Memory B cell (primary cell): ENCODE measurements at places on chromosomes 6 and 20.

DNA sequence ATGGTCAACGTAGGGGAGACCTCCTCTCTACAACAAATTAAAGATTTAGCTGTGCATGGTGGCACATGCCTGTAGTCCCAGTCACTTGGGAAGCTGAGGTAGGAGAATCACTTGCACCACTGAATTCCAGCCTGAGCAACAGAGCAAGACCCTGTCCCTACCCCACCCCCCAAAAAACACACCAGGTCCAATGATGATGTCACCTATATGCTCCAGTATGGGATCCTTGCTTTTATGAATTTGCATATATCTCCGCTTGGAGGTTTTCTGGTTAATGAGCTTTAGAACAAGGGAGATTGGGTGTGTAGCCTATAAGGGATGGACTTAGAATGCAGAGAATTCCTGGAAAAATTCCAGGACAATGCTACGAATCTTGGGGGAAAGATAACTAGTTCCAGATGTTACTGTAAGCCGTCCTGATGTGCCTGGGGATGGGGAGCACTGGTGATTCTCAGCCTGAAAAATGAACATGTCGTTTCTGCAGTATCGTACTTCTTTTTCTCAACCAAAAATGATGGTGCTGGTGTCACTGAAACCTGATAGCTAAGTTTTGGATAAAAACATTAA is 61.1 kb downstream of the ZBTB2 start:
- H3K4me3 ChIP-seq = no peak overlapping the region
- DNase-seq = no peak
- H3K27ac ChIP-seq = no peak overlapping the region
- no peaks in the 10 kb centered on the region for H3K36me3 ChIP-seq
- peaks cover 16% of the 10 kb centered on the region for H3K27me3 ChIP-seq
- peaks cover 11% of the 10 kb centered on the region for H3K4me1 ChIP-seq

GRCh38 chr6:157380458-157380778 is 572 bp upstream of the ZDHHC14 start:
- H3K4me3 ChIP-seq = peak overlapping the region; percentile 84
- no peaks in the 10 kb centered on the region for H3K27me3 ChIP-seq
- no peak for DNase-seq
- H3K4me1 ChIP-seq = peaks cover 36% of the 10 kb centered on the region
- H3K27ac ChIP-seq = peak overlapping the region; percentile 48
- peaks cover 11% of the 10 kb centered on the region for H3K36me3 ChIP-seq

DNA sequence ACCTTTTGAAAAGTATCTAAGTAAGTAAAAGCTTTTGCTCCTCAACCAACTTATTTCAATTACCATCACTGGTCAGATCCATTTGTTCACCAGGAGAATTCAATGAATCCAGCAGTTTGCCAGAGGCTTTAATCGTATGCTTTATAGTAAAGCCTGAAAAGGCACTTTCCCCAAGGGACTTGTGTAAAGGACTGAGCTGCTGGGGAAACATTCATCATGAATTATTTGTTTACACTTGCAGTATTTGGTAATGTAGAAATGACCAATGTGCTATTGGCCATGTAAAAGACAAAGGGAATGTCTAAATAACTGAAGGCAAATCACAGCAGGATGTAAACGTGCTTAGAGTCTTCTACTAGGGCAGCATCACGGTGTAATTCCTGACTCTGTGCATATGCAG is 471.4 kb downstream of the ADGRB3 start:
- peaks cover 1% of the 10 kb centered on the region for H3K27me3 ChIP-seq
- H3K4me1 ChIP-seq = no peaks in the 10 kb centered on the region
- H3K4me3 ChIP-seq = no peak overlapping the region

GRCh38 chr20:11165789-11166188 is 492.0 kb upstream of the JAG1 start:
- no peaks in the 10 kb centered on the region for H3K36me3 ChIP-seq
- no peaks in the 10 kb centered on the region for H3K27me3 ChIP-seq
- no peak overlapping the region for H3K27ac ChIP-seq
- H3K4me1 ChIP-seq = no peaks in the 10 kb centered on the region

DNA sequence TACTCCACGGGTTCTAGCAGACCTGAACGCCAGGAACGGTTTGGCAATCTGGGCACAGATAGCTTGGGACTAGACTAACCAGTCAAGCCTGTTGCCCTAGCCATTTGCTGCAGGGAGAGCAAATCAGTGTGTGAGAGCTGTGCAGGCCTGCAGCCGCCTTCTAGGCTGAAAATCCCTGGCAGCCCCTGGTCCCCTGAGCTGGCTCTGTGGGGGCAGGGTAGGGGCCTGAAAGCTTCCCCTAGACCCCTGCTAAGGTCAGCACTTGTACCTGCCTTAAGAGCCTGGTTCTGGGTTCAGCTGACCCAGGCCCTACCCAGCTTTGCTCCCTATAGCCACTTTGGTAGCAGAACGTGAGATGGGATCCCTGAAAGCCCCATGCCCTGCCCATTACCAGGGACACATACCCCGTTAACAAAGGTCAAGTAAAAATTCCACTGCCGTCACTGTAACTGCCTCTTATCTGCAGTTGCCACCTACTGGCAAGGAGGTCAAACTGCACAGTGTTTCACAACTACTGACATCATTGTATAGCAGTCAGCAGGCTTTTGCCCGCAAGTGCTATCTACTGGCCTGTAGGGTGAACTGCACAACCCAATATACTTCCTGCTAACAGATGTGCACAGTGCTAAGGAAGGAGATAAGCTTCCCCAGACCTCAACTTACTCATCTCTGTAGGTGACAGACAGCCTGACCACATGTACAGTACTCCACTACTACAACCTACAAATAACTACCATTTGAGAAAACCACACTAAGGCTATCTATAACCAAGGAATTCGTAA is 95.1 kb upstream of the OLIG3 start:
- no peak for DNase-seq
- peaks cover 16% of the 10 kb centered on the region for H3K27me3 ChIP-seq
- peaks cover 2% of the 10 kb centered on the region for H3K4me1 ChIP-seq
- H3K4me3 ChIP-seq = no peak overlapping the region

DNA sequence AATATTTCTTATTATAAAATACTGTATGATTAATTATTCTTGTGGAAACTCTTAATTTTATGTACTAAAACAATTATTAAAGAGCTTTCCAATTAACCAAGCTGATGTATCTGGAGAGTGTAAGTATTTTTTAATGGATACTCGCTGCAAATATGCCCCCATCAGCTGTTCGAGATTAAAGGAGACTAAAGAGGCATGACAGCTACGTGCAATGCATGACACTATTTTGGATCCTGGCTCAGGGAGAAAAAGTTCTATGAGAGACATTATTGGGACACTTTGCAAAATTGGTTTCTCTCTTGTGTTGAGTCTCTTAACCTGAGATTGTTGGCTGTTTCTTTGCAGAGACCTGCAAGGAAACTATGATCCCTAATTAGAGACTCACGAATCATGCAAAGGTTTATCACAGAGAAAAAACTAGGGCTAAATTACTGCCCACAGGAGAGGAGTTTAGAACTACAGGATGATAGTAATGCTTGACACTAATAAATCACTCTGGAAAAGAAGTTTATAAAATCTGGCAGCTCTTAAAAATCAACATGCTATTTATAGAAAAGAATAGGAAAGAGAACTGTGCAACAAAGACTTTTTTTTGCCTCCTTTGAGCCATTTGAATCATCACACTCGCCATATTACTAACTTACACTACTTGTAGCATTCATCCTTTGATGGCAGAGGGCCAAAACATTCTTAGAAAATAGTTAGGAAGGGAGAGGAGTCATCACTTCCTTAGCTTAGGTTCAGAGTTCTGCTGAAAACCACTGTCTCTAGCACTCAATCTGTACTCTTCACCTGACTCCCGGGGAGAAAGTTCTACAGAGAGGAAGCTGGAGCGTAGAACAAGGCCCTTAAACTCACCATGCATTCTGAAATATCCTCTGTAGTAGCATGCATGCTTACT is 25.3 kb downstream of the NRN1 start:
- H3K36me3 ChIP-seq = no peaks in the 10 kb centered on the region
- H3K4me1 ChIP-seq = no peaks in the 10 kb centered on the region
- peaks cover 4% of the 10 kb centered on the region for H3K27me3 ChIP-seq
- no peak overlapping the region for H3K4me3 ChIP-seq

- H3K27me3 ChIP-seq = no peaks in the 10 kb centered on the region
- no peaks in the 10 kb centered on the region for H3K36me3 ChIP-seq
- H3K27ac ChIP-seq = no peak overlapping the region
- no peak overlapping the region for H3K4me3 ChIP-seq
- H3K4me1 ChIP-seq = peaks cover 6% of the 10 kb centered on the region
- no peak for DNase-seq
These were observed 188.1 kb downstream of the CD83 start for GRCh38 chr6:14305624-14306023.

GRCh38 chr6:24927277-24927955 is 8.3 kb downstream of the RIPOR2 start:
- H3K4me1 ChIP-seq = peaks cover 43% of the 10 kb centered on the region
- peak overlapping the region; percentile 95 for H3K27ac ChIP-seq
- DNase-seq = no peak
- no peaks in the 10 kb centered on the region for H3K27me3 ChIP-seq
- H3K36me3 ChIP-seq = peaks cover 48% of the 10 kb centered on the region
- H3K4me3 ChIP-seq = peak overlapping the region; percentile 91

GRCh38 chr6:37242429-37243052 is 15.0 kb upstream of the TBC1D22B start:
- peaks cover 6% of the 10 kb centered on the region for H3K27me3 ChIP-seq
- H3K36me3 ChIP-seq = no peaks in the 10 kb centered on the region
- no peak overlapping the region for H3K4me3 ChIP-seq

DNA sequence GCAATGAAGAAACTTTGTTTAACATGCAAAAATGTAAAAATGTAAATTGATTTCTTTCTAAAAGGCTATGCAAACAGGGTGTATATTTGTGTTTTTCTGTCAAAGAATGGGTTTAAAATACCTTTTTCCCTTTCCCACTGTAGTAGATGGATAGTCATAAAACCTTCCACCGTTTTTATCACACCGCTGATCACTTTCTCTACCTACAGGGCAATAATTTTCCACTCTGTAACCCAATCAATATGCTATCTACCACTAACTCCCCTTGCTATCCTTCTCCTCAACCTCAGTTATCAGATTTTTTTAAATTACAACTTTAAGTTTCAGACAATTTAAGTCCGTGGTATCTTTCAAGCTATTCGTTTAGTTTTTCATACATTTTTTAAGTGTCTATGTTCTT is 91.4 kb upstream of the ARID1B start:
- H3K4me1 ChIP-seq = peaks cover 33% of the 10 kb centered on the region
- H3K27ac ChIP-seq = peak overlapping the region; percentile 87
- no peak for DNase-seq
- H3K4me3 ChIP-seq = peak overlapping the region; percentile 42
- no peaks in the 10 kb centered on the region for H3K27me3 ChIP-seq
- no peaks in the 10 kb centered on the region for H3K36me3 ChIP-seq

- peaks cover 9% of the 10 kb centered on the region for H3K27me3 ChIP-seq
- no peaks in the 10 kb centered on the region for H3K36me3 ChIP-seq
- no peak overlapping the region for H3K27ac ChIP-seq
- DNase-seq = no peak
- H3K4me3 ChIP-seq = no peak overlapping the region
- peaks cover 5% of the 10 kb centered on the region for H3K4me1 ChIP-seq
These were observed 14.6 kb upstream of the SYNJ2 start for GRCh38 chr6:157967020-157967419.

DNA sequence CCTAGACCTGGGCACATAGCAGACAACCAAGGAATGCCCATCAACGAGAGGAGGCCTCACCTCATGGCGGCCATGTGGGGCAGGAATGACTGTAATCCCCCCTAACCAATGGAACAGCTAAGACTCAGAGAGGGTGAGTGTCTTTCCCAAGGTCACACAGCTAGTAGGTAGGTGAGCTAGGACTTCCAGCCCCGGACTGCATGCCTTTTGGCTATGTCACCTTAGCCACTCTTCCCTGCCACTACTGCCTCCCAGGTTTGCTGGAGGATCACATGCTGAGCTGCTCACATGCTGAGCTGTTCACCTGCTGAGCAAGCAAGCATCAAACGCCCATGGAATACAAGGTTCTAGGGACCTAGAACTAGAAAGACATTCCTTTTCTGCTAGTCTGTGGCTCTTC is 188.5 kb upstream of the PMEPA1 start:
- H3K36me3 ChIP-seq = no peaks in the 10 kb centered on the region
- no peak overlapping the region for H3K27ac ChIP-seq
- no peak for DNase-seq
- no peak overlapping the region for H3K4me3 ChIP-seq
- H3K27me3 ChIP-seq = peaks cover 15% of the 10 kb centered on the region

DNA sequence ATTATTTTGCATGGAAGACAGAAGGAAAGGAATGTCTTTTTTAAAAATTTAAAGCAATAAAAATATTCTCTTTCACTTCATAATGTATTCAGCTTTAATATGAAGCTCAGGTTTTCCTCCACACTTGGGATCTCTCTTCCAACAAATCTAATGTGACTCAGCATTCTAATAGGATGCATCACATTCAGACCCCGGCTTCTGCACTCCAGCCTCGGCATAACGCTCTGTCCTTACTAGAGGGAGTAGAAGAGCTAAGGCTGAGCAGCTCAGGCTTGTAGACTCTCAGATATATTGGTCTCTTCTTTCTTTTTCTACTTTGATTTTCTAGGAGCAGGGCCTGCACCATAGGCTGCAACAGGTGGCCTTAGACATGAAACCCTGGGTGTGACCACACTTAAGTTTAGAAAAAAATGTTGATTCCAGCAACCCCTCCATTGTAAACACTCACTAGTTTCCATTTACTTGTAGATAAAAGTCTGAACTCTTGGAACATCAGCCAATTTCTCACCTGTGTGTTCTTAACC is 161.7 kb downstream of the PAK5 start:
- H3K4me3 ChIP-seq = no peak overlapping the region
- DNase-seq = no peak
- no peaks in the 10 kb centered on the region for H3K4me1 ChIP-seq
- no peaks in the 10 kb centered on the region for H3K27me3 ChIP-seq

DNA sequence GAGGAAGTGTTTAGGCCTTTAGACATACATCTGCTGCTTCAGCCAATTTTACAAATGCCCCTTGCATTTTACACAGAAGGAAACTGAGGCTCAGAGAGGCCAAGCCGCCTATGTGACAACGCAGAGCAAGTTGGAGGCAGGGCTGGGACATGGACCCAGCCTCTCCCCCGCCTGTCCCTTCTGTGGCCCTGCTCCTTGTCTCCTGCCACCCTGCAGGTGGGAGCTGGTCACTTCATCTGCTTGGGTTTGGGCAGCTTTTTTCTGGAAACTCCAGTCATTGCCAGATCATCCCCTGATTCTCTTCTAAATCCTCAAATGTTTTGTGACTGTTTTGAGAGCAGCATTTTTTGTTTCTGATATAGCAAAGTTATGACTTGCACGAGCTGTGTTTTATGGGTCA is 68.9 kb downstream of the DLGAP4 start:
- peaks cover 19% of the 10 kb centered on the region for H3K27me3 ChIP-seq
- H3K27ac ChIP-seq = no peak overlapping the region
- no peaks in the 10 kb centered on the region for H3K4me1 ChIP-seq
- H3K36me3 ChIP-seq = no peaks in the 10 kb centered on the region
- H3K4me3 ChIP-seq = no peak overlapping the region
